ENCODE measurements at places on chromosomes 7 and 10.

DNA sequence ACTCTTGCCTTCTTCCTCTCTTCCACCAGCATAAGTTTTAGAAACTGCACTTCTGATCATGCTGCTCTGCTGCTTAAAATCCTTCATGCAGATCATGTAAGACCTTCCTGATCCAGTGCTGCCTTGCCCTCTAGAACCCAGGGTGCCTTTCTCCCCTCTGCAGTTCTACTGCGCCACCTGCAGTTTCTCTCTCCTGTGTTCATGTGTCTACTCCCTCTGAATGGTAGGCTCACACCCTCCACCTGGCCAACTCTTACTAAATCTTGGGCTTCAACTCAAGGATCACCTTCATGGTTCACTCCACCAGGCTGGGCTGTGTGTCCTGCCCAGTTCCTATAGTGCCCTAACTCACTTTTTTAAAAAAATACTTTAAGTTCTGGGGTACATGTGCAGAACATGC is 174.6 kb upstream of the ITGB1 start:
- peak; percentile 41 for DNase-seq

GRCh38 chr7:41058986-41059741 is 643.7 kb downstream of the INHBA start:
- no peak for DNase-seq

DNA sequence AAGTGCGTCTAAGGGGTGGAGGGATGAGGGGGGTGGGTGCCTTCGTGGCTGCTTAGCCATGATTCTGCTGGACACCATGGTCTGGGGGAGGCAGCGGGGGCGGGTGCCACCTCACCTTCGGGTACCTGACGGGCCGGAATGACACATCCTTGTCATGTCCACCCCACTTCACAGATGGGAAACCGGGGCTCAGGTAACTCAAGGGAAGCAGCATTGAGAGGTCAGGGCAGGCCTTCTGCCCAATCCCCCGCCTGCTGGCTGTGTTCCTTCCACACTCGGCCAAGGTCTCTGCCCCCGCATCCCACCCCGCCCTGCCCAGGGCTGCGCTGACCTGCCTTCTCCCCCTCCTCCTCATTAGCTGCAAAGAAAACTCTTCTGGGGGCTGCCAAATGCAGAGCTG is 598.0 kb downstream of the PTPRN2 start:
- DNase-seq, result no peak

DNA sequence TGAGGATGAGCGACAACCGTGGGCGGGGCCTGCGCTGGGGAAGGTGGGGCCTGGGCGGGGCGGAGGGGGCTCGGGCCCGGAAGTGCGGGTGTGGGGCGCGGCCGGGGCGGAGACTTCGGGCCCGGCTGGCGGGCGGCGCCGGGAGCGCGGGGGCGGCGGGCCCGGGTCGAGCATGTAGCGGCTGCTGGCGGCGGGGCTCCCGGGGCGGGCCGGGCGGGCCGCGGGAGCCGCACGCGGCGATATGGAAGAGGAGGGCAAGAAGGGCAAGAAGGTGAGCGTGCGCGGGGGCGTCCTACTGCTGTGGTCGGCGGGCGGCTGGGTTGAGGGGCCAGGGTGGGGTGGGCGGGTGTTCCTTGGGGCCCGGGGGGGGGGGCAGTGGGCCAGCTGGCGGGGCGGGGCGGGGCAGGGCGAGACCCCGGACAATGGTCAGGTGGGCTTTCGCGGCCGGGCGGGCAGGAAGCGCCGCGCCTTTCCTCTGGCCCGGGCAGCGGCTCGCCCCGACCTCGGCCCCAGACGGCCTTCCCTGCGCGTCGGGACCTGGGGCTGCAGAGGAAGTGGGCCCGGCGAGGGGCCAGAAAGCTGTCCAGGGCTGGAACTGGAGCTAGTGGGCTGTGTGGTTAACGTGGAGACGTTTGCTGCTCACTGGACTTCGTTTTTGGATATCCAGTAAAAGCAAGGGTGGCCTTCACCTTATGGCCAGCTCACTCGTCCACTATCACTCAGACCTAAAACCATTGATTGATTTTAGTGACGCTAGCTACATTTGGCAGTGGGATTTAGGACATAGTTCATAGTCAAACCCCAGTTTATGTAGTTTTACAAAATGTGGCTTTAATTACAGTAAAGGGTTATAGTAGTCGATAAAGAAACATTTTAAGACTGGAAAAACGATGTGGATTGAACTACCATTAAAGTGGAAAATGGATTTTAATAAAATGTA is at the start of gene CCM2:
TSS of gene CCM2 (plus strand) at position 109 of the 940 bp plus-strand sequence. CDS start at position 242, 133 bp downstream.
- no peak for DNase-seq

DNA sequence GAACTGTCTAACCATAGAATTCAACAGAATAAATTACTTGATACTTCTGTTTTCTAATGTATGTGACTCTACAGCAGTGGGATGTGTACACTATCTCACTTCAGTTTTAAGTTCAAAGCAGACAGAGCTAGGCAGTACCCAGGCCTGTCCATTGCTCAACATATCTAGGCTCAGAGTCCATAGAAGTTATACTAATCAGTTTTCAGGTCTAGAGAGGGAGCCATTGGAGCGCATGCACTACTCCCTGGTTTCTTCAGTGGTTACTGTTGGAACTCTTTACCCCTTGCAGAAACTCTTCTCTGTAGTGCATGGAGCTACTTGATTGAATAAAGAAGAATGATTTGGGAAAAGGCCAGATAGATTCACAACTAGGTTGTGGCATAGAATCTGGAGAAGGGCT is 4.4 kb downstream of the CD36 start:
- no peak for DNase-seq

- no peak for DNase-seq
Observed at GRCh38 chr7:14954035-14954434, 51.5 kb upstream of the DGKB start.

All from activated CD4-positive, alpha-beta T cell treated with anti-CD3 and anti-CD28 coated beads for 4 hours (primary cell).